ENCODE measurements at places on chromosomes 1 and 21. TPM values are rescaled to one million over a fixed set of nuclear protein-coding genes. Genes with fewer than 3 reads are reported as not detected.

DNA sequence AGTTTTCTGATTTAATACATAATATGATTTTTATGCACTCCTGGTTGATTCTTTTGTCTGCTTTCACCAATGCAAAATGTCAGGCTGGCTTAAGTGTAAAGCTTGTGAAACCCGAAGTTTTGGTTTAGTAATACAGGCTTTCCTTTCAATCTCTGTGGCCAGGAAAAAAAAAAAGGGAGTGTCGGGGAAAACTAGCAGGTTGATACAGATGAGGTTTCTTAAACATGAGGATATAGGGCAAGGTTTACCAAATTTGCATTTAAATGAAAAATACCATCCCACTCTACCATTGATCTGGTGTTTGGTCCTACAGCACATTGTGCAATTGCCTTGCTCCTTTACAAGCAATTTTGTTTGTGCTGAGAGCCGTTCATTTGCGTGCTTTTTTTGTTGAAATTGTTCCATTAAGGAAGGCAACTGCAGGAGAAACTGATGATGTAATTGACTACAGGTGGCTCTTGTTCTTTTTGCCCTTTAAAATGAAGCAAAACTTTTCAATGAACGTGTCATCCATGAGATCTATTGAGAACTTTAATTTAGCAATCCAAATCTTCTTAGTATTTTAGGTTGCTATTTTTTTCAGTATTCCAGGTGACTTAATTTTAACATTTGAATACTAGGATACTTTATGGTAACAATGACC, 22.7 kb downstream of the CLIC6 start:
- H3K27me3 ChIP-seq, result no peaks in the 10 kb centered on the region
- no peak for DNase-seq
- no peak overlapping the region for H3K27ac ChIP-seq
- H3K4me1 ChIP-seq, result no peaks in the 10 kb centered on the region
- H3K36me3 ChIP-seq, result no peaks in the 10 kb centered on the region

Gene RAB42
- total RNA-seq, result 5.7 TPM

Gene GLIS1
- total RNA-seq, result 0.18 TPM

GRCh38 chr1:78839704-78840277, 166.7 kb downstream of the ADGRL4 start:
- peak; percentile 68 for DNase-seq
- peaks cover 3% of the 10 kb centered on the region for H3K4me1 ChIP-seq
- no peaks in the 10 kb centered on the region for H3K27me3 ChIP-seq
- H3K27ac ChIP-seq, result no peak overlapping the region
- H3K4me3 ChIP-seq, result no peak overlapping the region

DNA sequence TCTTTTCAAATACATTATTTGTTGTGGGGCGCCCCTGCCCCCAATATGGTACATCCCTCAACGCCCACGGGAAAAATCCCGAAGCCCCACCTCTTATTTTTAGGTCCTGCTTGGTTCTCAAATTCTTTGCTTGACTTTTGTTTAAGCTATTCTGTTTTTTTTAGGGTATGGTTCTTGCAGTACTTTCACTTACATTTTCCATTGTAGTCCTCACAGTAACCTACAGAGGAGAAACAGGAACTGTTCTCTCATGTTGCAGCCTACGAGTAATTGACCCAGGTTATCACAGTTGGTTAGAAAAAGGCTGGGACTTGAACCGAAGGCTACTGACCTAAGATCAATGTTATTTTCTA, 697 bp upstream of the C21orf91 start:
- H3K4me1 ChIP-seq, result peaks cover 10% of the 10 kb centered on the region
- peak overlapping the region; percentile 43 for H3K4me3 ChIP-seq
- DNase-seq, result no peak
- peak overlapping the region; percentile 93 for H3K27ac ChIP-seq

GRCh38 chr1:151914076-151914475, 4.8 kb upstream of the THEM4 start:
- DNase-seq, result no peak
- no peak overlapping the region for H3K27ac ChIP-seq
- no peaks in the 10 kb centered on the region for H3K27me3 ChIP-seq
- H3K36me3 ChIP-seq, result no peaks in the 10 kb centered on the region
- peaks cover 7% of the 10 kb centered on the region for H3K4me1 ChIP-seq
- no peak overlapping the region for H3K4me3 ChIP-seq

Gene CELA2B
- 1.3 TPM for total RNA-seq

Gene LRRC3
- total RNA-seq, result 2.8 TPM

Gene PADI3
- total RNA-seq, result not detected

Gene NPHS2
- total RNA-seq, result not detected

DNA sequence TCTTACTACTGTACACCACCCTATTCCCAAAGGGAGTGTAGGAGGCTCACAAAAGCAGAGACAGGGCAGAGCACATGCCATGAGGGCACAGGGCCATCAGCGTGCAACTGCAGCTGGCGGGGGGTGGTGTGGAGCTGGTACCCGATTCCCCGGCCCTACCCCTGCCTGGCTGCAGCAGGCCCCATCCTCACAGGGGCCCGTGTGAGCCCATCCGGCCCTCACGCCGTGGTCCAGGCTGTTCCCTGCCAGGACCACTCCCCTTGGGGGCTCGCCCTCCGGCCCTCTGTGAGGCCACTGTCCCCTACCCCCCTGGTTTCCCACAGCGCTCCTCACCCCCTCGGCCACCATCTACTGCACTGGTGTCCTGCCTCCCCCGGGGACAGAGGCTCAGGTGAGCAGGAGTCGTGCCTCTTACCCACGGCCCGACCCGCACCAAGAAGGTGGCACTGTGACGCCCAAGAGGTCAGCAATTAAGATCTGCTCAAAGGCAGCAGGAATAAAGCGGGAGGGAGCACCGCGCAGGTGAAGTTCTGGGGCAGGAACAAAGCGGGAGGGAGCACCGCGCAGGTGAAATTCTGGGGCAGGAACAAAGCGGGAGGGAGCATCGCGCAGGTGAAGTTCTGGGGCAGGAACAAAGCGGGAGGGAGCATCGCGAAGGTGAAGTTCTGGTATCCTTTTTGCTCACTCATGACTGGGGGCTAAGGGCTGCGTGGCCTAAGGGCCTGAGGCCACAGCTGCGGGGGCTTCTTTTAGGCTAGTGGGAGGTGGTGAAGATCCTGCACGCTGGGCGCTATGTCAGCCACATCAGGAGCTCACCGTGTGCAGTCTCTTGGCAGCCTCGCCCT, 3.9 kb downstream of the POFUT2 start:
- H3K27ac ChIP-seq, result no peak overlapping the region
- no peak overlapping the region for H3K4me3 ChIP-seq
- H3K36me3 ChIP-seq, result peaks cover 46% of the 10 kb centered on the region
- peaks cover 7% of the 10 kb centered on the region for H3K4me1 ChIP-seq
- no peaks in the 10 kb centered on the region for H3K27me3 ChIP-seq

DNA sequence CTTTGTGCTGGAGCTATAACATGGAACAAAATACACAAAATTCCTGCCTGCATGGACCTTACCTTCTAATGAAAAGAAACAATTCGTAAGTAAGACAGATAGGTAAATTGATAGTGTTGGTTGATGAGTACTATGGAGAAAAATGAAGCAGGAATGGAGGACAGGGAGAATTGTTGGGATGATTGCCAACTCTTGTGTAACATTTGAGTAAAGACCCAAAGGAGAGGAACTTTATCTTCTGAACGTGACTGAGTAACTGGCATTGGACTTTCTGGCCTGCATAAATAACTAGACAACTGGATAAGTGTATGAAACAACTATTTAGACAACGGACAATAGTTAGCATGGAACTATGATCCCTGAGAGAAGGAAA, 6.8 kb upstream of the EFCAB14 start:
- peaks cover 5% of the 10 kb centered on the region for H3K4me1 ChIP-seq
- no peak overlapping the region for H3K4me3 ChIP-seq

All from lung (tissue), 17 donors.